ENCODE measurements at places on chromosomes 3 and 15.

DNA sequence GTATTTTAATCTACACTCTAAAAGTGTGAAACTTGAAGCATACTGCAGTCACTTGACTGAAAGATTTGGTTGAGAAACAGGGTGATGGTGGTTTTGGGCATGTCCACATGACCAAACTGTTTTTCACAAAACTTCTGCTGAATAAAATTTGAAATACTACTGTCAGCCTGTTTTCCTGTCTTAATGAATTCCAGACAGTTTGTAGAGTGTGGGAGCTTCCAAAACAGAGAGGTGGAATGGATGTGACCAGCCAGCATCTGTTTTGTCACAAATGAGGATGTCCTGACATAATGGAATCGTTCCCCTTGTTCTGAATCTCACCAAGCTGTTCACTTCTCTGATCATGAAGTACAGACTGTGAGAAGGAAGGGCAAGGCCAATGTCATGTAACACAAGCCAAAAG lies 11.8 kb downstream of the MITF start:
- DNase-seq = no peak

- DNase-seq = no peak
These were observed 193.3 kb downstream of the ISL2 start for GRCh38 chr15:76529911-76530310.

DNA sequence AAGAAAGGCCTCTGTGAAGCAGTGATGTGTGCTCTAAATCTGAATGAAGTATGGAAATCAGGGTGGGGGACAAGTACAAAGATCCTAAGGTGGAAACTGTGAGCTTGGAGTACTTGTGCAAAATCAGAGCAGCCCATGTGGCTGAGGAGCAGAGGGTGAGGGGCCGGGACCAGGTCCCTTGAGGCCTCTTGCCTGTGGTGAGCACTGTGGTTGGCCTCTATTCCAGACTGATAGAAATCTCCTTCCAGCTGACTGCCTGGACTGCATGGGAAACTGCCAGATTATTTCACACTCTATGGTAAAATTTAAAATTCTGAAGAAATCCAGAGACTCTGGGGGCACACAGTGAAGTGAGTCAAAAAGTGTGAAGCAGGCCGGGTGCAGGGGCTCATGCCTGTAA lies 81.4 kb downstream of the TM4SF4 start:
- no peak for DNase-seq

DNA sequence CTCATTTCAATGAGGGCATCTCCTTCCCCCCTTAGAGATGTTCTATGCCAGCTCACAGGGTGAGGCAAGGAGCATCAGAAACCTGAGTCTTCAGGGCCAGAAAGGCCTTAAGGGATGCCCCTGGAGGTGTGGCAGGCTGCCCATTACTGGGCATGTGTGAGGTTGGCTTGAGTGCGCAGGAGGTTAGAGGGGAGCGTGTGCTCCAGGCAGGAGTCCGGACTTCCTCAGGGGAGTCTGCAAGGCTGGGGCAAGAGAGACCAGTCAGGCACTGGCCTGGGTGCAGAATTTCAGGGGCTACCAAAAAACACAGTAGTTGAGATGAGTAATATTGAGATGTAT lies 1.9 kb downstream of the LOXL1 start:
- DNase-seq = no peak

- peak; percentile 78 for DNase-seq
These were observed 13.7 kb downstream of the CELF6 start for GRCh38 chr15:72306211-72306785.

DNA sequence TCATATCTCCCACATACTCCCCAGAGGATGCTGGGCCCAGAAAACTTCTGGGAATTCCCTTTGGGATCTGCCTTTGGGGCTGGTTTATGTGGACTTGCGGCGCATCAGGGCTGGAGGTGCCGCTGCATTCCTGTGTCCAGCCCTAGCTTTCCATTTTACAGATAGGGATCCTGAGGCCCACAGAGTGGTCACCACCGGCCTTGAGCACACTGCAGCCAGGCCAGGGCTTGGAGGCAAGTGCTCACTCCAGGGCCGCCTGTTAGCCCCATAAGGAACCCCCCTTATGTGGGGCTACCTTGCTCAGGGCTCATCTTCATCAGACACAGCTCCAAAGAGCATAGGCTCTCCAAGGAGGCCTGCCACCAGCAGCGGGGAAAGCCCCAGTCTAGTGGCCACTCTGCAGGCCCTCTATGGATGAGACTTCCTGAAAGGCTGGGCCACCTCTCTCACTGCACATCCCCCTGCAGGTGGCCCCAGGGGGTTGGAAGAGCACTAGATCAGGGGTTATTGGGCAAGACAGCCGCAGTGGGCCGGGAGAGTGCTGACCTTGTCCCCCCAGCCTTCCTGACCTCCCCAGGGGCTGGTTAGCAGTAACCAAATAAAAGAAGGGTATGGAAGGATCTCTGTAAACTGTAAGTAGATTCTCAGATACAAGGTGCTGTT lies 9.2 kb upstream of the ATP2B2 start:
- DNase-seq = no peak

GRCh38 chr15:90868261-90868689 lies at the start of gene FURIN:
TSS of gene FURIN (plus strand) at chr15:90868588. CDS start at chr15:90875741, 7,153 bp downstream.
- no peak for DNase-seq

DNA sequence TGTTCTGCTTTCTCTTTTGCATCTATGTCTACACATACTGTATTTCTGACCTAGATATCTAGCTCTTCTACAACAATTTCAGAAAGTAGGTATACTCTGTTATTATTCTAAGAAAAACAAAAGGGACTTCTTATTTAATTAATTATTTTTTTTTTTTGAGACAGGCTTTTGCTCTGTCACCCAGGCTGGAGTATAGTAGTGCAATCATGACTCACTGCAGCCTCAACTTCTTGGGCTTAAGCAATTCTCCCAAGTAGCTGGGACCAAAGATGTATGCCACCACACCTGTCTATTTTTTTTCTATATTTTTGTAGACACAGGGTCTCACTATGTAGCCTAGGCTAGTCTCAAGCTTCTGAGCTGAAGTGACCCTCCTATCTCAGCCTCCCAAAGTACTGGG lies 130.6 kb downstream of the MBNL1 start:
- peak; percentile 22 for DNase-seq

DNA sequence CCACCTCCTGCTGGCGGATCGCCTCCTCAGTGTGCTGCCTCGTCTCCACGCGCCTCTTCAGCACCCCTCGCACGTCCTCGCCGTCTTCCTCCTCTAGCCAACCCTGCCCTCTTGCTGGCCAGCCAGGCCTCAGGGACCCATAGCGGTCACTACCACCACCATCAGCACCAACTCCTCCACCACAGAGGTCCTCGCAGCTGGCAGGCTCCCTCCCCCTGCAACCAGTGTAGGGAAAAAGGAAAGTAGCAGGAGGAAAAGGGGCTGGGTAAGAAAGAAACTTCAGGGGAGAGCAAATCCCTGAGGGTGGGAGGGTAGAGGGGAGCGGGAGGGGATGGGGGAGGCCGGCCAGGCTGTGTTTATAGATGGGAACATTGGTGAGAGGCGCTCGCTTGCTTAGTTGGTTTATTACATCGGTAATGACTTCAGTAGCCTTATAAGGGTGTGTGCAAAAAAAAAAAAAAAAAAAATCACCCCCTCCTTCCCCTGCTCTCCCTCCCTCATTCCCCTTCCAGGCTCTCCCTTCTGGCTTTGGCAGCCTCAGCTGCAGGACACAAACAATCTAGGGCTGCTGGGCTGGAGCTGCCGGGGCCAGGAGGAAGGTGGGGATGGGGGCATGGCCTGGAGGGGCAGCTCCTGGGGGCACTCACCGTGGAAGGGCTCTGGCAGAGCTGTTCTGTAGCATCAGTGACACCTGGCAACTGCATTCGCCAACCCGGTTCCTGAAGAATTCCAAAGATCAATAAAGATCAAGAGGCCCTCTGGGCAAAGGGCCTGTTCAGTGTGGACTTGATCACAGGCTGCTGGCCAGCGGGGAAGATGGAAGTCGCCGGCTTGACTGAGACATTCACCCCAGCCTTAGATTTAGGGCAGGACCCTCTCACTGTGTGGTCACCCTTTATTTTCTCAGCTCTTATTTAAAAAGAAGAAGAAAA lies 116.2 kb upstream of the HACD2 start:
- no peak for DNase-seq

DNA sequence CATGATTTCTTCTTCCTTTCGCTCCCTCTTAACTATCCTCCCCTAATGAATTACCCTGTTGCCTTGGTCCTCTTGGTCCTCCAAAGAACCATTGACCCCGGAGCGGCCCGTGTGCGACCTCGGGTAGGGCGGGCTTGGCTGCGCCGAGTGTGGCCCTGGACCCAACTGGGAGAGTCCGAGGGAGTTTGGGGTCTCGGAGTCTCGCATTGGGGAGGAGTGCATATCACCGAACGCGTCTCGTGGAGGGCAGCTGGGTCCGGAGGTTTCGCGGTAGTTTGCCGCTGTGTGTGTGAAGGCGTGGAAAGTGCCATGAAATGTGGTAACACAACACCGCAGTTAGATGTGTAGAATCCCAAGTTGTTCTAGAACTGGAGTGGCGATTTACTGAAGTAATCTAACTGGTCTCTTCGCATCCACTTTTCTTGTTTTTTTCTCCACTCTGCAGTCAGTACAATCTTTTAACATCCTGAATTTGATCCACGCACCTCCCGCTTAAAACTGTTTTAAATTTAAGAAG lies 363 bp downstream of the GTF2E1 start:
- DNase-seq = no peak

DNA sequence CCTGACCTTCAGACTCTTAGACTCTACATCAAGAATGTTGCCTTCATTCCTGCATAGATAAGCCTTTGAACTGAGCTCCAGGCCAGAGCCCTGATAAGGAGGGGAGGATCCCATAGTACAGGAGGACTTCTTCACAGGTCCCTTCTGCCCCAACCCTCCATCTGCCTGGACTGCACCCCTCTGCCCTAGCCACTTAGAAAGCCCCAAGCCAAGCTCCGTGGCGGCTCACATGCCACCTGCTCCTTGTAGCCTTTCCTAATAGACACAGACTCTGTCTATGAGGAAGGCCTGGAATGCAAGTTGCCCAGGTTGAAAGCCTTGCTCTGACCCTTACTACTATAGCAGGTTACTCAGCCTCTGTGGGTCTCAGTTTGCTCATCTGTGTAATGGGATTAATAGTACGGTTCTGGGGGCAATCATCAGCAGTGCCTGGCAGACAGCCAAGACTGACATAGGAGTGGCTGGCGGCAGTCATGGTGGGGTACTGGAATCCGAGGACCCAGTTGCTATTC lies 11.6 kb downstream of the PCSK6 start:
- no peak for DNase-seq

DNA sequence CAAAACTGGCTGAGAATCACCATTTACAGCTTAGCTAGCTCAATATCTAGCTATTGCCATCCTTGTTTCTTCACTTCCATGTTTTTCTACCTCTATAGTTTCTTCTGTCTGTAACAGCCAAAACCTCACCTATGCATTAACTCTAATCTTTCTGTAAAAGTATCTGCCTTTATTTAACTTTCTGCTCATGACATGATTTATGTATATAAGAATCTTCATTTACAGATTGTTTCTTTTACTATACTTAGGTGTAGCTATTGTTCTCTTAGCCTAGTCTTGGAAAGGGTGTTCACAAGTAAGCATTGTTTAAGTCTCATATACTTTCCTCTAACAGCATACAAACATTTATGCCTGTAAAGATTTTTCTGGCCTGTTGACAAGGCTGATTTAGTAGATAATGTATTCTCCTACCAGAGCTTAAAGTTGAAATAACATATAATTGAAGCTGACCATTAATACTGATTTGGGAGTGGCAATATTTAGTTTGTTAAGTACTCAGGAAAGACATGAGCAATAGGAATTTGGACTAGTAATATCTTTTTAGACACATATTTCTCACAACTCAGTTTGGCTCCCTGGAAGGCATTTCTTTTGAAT lies 9.4 kb downstream of the FILIP1L start:
- no peak for DNase-seq

DNA sequence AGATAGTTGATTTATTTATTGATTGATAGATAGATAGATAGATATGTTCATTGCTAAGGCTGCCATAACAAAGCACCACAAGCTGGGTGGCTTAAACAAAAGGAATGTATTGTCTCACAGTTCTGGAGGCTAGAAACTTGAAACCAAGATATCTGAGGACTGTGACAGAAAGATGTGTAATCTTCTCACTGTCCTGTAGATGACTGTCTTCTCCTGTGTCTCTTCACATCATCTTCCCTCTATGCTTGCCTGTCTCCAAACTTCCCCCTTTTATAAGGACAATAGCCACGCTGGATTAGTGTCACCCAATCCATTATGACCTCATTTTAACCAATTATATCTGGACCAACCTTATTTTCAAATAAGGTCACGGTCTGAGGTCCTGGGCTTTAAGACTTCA lies 40.9 kb downstream of the GNB4 start:
- DNase-seq = no peak

GRCh38 chr3:119205209-119205608 lies 31.8 kb downstream of the UPK1B start:
- DNase-seq = no peak

- DNase-seq = peak; percentile 50
These were observed 196.8 kb upstream of the MBNL1 start for GRCh38 chr3:152071924-152072323.

DNA sequence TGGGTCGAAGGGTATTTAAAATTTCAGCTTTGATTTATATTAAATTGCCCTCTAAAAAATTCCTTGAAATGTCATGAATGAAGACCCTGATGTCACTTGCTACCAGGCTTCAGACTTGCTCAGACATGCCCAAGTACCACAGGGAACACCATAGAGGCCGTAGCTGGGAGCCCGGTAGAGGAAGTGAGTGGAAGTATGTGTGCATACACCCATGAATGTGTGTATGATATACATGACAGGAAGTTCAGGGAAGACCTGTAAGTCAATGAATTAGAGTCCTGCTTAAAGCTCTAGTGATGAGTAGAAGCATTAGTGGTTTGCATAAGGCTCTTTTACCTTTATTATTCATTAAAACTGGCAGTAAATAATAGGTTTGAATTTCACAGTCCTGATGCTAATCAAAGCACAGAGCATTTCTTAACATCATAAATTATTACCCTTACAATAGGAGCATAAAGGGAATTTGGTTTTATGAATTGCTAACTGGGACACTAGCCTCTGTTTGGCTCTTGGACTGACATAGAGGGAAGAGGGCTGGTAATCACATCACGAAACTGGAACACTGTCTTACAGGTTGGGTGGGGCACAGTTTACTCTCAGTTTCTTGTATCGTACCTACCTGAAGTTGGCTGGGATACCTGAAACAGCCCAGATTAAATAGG lies 144.4 kb downstream of the CHST2 start:
- DNase-seq = no peak

GRCh38 chr15:90184786-90185704 lies 16.1 kb upstream of the SEMA4B start:
- DNase-seq = peak; percentile 65

- DNase-seq = no peak
These were observed 365 bp upstream of the PDCD6IP start for GRCh38 chr3:33798113-33798417.

Measured in CD4-positive, alpha-beta T cell treated with Interleukin-12 subunit alpha and Interleukin-12 subunit beta, for 1 hour (primary cell).